ENCODE measurements at places on chromosomes 6 and 20.

DNA sequence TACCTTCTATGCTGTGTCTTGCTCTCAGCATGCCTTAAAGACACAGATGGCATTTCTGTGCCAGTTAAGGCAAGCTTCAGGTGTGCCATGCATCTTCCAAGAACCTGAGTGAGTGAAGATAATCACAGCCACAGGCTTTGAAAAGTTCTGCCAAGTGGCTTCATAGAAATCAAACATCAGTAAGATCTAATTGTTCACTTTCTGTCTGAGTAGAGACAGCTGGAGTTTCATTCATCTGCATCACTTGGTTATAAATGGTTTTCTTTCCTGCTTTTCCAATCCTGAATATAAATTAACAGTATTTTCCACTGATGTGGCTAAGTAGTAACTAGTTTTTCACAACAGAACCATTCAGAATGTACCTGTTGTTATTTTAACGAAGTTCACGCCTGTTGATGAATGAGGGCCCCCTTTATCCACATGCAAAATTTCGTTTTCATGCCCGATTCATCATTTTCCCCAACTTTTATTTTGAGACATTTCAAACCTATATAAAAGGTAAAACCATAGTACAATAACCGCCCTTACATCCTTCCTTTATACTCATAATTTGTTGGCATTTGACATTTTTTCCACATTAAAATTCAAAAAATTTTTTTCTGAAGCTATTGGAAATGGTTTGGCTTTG is 38.6 kb upstream of the KCNG1 start:
- DNase-seq = no peak

DNA sequence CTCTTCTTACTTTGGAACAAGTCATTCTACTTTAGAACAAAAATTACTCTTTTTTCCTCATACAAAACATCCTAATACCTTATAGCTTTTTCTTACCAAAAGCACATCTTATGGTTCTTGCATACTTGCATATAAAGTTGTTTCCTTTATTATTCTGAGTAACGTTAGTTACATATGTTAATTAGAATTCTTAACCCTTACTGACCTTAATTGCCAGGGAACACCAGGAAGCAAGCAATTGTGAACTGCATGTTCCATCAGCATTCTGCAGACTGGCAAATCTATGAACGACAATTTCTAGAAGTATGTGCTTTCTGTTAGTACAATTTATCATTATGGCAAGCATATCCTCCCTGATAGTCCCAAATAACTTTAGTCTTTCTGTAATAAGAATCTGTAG is 831.0 kb downstream of the C6orf118 start:
- no peak for DNase-seq

GRCh38 chr6:133396984-133397348 is 155.8 kb downstream of the EYA4 start:
- DNase-seq = no peak

DNA sequence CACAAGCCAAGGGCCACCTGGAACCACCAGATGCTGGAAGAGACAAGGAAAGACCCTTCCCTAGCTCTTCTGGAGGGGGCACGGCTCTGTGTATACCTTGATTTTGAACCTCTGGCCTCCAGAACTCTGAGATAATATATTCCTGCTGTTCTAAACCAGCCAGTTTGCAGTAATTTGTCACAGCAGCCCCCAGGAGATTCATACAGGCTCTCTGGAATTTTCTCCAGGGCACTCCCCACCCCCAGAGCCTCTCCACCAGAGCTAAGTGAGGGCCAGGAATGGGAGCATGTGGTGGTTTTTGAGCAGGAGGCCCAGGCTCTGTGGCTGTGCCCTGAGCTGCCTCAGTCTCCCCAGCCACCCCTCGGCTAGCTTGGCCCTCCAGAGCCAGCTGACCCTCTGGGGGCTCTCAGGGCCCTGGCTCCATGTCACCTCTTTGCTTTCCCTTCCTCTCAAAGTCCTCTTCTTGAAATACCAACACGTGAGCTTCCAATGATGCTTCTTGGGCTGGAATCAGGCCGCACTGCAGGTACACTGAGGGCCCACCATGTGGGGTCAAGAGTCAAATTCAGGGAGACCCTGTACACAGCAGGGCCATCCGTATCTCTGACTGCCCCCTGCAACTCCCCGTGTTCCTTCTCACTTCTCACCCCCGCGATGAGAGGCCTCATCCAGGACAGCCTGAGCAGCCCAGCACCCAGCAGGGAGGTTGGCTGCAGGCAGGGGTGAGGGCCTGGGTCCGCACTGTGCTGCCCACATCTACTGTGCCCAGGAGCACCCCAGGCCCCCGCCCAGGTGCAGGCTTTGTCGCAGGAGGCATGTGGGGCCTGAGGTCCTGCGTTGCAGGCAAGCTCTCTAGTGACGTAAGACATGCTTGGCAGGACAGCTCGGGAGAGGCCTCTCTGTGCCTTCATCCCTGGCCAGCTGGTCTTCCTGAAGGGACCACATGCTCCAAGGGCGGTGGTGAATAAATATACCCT is 155.5 kb downstream of the ANKRD60 start:
- no peak for DNase-seq

DNA sequence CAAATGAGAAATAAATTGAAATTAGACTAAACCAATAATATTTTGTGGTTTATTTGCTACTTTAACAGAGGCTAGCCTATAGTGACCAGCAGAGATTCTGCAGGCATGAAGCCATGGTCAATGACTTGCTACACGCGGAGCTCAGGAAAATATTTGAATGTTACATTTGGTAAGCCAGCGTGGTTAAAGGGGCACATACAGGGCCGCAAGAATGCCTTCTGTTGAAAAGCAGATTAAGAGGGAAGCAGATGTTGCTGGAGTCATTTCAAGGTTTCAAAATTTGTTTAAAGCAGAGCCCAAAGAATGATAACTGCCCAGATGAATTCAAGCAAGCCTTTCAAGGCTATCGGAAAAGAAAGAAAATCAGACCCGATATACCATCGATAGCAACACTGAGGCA is 294.3 kb upstream of the MAN1A1 start:
- DNase-seq = no peak

DNA sequence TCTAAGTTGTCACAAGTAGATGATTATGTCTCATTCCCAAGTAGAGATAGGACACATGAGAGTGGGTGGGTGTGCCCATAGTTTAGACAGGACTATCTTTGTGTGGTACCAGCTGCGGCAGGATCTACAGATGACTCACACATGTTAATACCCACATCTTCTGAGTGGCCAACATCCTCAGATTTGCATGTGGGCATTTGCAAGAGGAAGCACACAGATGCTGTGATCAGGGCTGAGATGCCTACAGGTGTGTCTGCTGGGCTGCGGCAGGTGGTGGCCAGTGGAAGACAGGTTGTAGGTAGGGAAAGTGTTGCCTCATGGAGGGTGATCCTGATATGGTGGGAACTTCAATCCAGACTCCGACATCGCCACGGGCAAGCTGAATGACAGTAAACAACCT is 50.8 kb downstream of the UTRN start:
- DNase-seq = no peak

- DNase-seq = no peak
These were observed 161.7 kb downstream of the UNC5CL start for GRCh38 chr6:40877362-40877761.
